NCI-H1694 (cell line): ENCODE measurements at places on chromosomes 16 and 17.

GRCh38 chr16:76214856-76215255 lies 62.3 kb upstream of the CNTNAP4 start:
- DNase-seq: no peak

DNA sequence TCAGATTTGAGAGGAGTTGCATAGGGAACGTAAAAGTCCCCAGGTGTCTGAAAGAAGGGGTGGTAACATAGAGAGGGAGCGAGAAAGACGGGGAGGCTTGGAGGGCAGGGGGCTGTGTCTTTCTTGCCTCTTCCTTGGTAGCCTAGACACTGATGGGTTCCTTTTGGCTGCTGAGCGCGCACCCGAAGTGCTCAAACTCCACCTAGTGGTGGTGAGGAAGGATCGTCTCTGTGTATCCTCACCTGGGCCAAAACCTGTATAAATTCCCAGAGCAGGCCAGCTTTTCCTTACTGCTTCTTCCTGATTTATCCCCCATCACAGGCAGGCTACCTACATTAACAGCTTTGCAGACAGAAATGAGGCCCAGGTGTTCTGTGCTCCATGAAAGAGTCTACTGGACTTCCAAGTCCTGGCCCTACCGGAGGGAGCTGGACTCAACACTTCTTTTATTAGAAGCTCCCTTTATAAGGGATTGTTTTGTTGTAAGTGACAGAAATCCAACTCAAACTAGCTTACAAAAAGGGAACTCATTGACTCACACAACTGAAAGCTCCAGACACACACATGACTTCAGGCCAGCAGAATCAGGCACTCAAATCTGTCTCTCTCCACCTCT lies 5.5 kb upstream of the SLC25A35 start:
- DNase-seq: peak; percentile 54

DNA sequence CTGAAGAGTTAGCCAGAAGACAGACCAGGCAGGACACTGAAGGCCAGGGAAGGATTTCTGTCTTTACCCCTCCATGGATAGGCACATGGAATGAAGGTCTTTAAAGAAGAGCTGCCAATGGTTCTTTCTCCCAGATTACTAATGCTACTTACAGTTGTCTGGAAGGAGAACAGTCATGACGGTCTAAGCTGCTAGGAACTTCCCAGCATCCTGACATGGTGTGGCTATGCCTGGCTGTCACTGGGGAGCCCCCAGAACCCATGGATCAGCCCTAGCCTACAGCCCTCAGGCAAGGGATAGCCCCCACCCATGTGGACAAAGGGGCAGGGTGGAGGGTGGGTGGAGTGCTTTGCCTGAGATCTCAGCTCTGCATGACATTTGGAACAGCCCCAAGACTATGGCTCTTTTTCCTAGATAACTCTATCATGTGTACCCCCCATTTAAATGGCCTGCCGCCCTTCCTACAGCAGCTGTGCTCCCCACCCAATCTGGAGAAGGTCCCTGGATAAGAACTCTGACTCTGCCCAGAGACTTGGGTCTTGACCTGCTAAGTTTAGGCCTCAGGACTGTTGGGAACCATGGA lies 9.2 kb upstream of the KAT7 start:
- no peak for DNase-seq

GRCh38 chr17:8143581-8144400 lies 8.4 kb downstream of the PER1 start:
- no peak for DNase-seq

- no peak for DNase-seq
Observed at GRCh38 chr17:16442594-16443510, 27.5 kb downstream of the TRPV2 start.

GRCh38 chr17:72614871-72615626 lies 477.4 kb downstream of the SLC39A11 start:
- no peak for DNase-seq

- DNase-seq: no peak
Observed at GRCh38 chr16:50124769-50125168, 28.3 kb upstream of the TENT4B start.

DNA sequence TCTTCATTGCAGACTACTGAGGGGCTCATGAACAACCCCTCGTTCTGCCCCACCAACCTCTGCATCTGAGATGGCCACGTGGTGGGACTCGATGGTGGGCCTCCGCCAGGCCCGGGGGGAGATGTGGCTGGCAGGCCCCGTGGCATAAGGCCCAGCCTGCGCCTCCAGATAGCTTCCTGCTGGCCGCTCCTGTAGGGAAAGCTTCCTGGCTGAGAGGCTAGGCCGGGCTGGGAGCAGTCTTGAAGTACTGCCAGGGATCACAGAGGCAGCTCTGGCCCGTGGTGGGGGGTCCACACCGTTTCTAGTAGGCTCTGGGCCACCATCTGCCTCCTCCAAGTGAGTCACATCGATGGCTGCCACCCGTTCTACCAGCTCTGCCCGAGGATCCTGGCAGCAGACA lies 7.6 kb downstream of the CAMKK1 start:
- DNase-seq: no peak

GRCh38 chr17:73031472-73031871 lies 61.0 kb downstream of the SLC39A11 start:
- no peak for DNase-seq

DNA sequence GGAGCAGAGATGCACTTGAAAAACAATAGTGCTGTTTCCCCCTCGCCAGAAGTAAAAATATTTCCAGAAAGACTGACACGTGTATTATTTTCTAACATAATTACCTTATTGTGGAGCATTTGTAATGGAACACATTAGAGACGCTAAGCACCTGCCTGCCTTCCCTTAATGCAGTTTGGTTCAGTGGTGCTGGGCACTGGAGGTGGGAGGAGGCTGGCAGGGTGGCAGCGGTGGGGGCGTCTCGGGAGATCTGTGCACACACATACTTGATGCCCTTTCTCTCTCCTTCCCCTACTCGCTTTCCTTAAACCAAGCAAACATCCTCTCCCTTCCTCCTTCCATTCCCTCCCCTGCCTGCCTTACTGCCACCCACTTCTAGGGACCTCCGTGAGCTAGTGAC lies 156.6 kb upstream of the SDK2 start:
- DNase-seq: no peak

GRCh38 chr16:711548-712320 lies 3.2 kb upstream of the METRN start:
- DNase-seq: no peak

DNA sequence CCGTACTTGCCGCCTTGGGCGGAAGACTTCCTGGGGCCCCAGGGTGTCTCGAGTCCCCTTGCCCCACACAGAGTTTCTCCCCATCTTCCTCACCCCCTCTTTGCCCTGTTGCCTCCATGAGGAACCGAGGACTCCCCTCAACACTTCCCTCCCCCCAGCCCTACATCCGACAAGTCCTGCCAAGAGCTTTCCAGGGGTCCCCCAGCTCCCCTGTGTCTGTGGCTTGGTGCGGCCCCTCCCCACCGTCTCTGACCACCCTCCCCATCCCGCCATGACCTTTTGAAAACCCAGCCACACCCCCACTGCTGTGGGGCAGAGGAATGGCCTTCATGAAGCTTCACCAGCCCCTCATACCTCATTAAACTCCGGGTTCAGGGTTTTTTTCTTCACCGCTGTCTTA lies 11.4 kb downstream of the SCGB1C2 start:
- DNase-seq: no peak

- no peak for DNase-seq
Observed at GRCh38 chr17:73072219-73072962, 20.1 kb downstream of the SLC39A11 start.
